ENCODE measurements at places on chromosomes 12 and 14.
A peak's percentile ranks its signal among the peaks of the same experiment; 100 is the strongest.

DNA sequence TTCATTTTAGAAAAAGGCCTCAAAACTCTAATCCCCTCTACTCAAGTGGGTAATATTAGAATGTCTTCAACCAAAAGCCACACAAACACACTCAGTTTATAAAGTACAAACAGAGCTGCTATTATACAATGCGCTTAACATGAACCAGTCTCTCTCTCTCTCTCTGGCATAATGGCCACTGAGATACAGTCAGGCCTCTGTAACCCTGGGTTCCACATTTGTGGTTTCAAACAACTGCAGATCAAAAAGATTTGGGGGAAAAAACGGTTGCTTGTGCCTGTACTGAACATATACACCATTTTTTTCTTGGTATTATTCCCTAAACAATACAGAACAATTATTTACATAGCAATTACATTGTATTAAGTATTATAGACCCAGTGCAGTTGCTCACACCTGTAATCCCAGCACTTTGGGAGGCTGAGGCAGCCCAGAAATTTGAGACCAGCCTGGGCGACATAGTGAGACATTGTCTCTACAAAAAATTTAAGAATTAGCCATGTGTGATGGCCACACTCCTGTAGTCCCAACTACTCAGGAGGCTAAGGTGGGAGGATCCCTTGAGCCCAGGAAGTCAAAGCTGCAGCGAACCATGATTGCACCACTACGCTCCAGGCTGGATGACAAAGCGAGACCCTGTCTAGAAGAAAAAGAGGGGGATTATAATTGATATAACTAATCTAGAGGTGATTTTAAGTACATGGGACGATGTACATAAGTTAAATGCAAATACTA, 5.6 kb downstream of the SLC11A2 start:
- peak; percentile 79 for DNase-seq

DNA sequence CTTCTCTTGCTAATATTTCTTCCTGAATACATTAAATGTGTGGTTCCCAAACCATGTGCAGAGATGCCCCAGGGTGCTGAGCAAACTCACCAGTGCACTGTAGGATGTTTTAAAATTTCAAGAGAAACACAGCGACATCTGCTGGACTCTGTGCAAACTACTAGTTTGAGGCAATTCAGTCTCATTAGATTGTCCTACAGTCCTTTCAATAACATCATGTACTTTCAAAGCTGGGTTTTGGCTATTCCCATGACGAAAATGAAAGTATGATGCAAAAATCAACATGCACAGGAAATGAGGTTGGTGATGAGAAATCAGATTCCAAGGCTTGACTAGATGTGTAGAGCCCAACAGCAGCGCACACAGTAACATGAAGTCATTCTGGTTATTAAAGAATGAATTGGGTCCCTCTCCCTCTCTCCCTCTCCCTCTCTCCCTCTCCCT, 66.3 kb downstream of the CLIP1 start:
- peak; percentile 53 for DNase-seq

DNA sequence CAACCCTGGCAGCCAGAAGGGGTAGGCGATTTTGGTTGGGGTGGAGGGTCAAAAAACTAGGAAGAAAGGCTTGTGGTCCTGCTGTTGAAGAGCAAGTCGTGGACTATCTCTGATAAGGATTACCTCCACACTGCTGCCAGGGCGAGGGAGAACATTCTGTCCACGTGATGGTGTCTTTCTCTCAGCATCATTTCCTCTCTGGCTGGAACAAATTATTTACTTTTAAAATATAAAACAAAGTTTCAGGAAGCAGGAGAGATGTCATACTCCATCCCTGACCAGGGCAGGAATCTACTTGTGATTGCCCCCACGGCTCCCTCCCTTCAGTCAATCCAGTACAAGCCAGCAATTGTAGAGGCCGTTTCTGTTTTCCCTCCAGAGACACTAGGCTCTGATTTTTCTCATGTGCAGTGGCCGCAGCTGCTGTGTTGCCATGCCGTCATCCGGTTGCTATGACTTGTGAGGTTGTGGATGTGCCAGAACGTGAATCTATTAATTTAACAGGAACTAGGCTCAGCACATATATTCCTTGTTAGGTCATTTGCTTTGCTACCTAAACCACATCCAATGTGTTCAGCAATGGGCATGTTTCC, 61.5 kb upstream of the PTGR2 start:
- DNase-seq: peak; percentile 83

GRCh38 chr12:122021822-122022392, at the start of gene BCL7A:
TSS of gene BCL7A (plus strand) at chr12:122021884. CDS start at chr12:122022092, 208 bp downstream.
- peak; percentile 68 for DNase-seq

- no peak for DNase-seq
Measured at GRCh38 chr12:123102366-123102765, 48.5 kb downstream of the PITPNM2 start.

DNA sequence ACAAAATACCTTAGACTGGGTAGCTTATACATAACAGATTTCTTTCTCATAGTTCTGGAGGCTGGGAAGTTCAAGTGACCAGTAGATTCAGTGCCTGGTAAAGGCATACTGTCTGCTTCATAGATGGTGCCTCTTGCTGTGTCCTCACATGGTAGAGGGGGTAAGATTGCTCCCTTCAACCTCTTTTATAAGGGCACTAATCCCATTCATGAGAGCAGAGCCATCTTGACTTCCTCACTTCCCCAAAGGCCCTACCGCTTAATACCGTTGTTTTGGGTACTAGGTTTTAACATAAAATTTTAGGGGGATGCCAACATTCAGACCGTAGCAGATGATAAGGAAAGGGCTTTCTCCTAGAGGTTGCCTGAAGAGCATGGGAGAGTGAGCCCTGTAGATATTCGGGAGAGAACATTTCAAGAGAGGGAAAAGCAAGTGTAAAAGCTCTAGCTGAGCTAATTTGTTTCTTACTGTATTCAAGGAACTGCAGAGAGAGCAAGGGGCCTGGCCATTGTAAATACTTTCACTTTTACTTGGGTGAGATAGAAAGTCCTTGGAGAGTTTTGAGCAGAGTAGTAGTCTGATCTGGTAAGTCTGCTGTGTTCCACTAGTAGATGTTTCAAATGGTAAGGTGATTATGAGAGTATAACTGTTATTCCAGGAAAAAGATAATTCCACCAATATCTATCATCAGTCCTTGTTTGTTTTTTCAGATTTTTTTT, 27.3 kb downstream of the FRS2 start:
- no peak for DNase-seq

DNA sequence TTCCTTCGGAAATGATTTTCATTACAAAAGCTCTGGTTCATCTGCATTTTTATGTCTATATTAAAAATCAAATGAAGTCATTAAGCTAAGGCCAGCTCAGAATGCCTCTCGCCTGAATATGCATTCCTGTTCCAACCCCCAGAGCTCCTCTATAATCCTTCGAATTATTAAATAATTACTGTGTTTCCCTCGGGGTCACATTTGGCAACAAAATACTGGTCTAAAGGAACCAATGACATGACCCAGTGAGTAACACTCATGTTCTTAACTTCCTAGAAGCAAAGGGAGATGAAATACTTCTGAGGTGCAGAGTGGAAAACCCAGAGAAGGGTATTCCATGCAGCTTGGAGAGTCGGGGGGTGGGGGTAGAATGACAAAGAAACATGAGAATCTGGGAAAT, 68.3 kb downstream of the FOXN3 start:
- no peak for DNase-seq

- DNase-seq: no peak
Measured at GRCh38 chr14:22566845-22567244, 22.2 kb downstream of the DAD1 start.

DNA sequence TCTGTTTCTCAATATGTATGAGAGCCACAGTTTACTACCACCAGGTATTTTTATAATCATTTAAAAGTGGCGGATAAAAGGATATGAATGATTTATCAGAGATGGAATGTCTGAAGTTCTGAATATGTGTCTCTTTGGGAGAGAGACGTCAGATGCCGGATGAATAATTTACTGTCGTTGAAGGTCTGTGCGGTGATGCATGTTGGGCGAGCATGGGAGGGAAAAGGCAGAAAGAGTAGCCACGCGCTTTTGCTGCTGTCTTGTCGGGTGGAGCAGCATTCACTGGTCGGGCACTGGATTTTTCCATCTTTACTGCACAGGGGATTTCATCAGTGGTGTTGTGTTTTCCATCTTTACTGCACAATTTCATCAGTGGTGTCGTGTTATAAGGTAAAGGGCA, 65.6 kb downstream of the SYNE2 start:
- no peak for DNase-seq

- no peak for DNase-seq
Measured at GRCh38 chr14:79275292-79275655, 936.0 kb downstream of the DIO2 start.

- DNase-seq: no peak
Measured at GRCh38 chr12:120200364-120200800, 529 bp downstream of the RPLP0 start.

- no peak for DNase-seq
Measured at GRCh38 chr12:31018790-31019505, 54.7 kb upstream of the DDX11 start.

DNA sequence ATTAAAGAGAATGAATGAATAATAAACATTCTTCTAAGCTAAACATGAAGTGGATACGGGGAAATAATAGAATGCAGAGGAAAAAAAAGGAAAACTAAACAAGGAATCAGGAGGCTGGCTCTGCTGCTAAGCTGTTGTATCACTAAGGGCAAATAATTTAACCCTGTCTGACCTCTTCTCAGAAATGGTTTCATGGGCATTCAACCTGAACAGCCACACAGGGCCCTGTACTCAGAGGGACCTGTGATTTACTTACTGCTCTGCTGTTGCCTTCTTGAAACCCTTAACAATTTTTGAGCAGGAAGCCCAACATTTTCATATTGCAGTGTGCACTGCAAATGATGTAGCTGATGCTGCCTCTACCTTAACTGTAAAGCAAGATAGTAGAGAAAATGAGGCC, 14.2 kb upstream of the PLEKHA5 start:
- no peak for DNase-seq

DNA sequence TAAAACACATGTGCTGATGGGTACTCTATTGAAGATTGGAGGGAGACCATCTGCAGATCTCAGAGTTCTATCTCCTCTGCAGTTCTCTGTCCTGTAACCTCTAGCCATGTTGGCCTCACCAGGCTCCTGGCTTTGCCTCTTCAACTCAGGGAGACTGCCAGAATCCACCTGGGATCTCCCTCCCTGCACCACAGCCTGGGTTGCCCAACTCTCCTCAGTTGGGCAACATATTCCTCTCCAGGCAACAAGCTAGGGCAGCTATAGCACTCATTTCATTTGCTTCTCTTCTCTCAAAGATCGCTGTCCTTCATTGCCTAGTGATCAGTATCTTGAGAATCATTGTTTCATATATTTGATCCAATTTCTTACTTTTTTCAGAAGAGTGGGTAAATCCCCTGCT, 28.8 kb downstream of the CKAP4 start:
- no peak for DNase-seq

DNA sequence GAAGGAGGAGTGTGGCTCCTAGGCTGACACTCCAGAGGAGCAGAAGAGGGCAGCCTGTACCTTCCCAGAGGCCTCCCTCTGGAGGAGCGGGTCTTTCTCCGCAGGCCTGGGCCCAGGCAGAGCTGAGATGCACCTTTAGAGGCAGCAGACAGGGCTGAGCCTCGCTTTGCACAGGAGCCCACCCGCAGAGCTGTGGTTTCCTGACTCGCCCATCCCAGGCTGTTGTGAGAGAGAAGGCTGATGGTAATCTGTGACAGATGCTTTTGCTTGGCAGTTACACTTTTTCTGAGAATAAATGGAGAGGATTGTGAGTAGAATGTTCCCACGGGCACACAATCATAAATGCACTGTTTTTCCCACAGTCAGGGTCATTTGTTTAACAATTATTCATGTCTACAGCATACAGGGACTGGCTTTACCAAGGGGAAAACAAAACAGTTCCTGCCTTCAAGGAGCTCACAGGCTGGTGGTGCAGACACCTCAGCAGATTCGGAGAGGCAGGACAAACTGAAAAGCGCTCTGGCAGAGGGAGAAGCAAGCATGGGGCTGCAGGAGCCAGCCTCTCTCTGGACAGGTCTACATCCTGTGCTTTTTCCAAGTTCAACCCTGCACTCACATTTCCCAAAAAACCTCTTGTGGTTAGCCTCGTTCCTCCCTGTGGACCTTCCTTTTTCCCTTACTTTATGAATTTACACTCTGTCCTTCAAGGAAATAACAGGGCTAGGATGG, 13.9 kb downstream of the EVL start:
- DNase-seq: no peak

- no peak for DNase-seq
Measured at GRCh38 chr12:96985515-96986362, 78.7 kb downstream of the NEDD1 start.

GRCh38 chr12:72105849-72106248, 166.3 kb upstream of the TRHDE start:
- DNase-seq: no peak

DNA sequence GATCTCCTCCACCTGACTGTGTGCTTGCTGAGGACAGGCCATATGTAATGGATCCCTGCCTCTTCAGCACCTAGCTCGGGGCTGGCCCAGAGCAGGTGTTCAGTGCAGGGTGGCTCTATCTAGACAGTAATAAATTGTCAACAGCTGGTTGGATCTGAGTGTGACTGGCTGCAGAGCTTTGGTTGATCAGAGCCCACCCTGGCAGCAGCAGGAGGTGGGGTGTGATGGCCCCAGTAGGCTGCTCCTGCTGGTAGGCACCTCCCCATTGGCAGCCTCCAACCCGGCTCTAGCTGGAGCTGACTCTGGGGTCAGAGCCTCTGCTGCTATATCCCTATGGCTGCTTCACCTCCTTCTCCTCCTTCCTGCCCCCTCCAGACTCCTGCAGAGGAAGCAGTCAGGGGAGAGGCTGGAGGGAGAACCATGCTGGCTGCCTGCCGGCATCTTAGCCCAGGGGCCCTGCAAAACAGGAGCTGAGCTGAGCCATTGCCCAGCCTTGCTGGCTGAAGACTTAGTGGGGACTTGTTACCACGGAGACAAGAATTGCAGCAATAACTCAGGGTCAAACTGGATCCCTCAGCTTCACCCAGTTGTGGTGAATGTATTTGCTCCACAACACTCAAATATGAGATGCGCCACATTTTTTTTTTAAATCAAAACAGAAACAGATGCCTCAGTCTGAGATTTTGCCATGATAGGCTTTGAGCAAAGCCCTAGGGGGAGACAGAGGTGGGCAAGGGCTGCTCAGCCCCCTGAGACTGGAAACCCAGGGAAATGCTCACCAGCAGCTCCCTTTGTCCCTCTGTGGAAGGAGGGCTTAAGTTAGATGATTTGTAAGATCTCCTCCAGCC, 22.2 kb downstream of the TMEM63C start:
- DNase-seq: peak; percentile 65

- DNase-seq: no peak
Measured at GRCh38 chr14:87334997-87335685, 657.8 kb downstream of the GALC start.

- no peak for DNase-seq
Measured at GRCh38 chr12:39368096-39368495, 74.8 kb downstream of the KIF21A start.

- DNase-seq: no peak
Measured at GRCh38 chr14:52694761-52695480, 437 bp downstream of the ERO1A start.

All from midbrain (tissue), 1 donor.